ENCODE measurements at places on chromosomes 5 and 9.

DNA sequence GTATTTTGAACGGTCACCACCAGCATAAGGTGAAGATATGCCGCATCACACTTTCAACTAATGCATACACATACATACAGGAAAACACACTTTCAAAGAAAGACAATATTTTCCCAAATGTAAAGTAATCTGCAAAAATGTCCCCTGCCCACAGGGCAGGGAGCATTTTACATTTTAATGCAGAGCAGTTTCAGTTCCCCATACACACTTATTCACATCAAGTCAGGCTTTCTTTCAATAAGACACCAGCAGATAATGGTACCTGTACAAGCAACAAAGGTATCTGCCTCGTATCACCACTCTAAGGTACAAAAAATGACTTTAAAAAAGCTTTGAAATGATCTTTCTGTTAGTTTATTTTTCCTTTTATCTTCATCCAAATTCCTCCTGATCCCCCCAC lies 247.1 kb upstream of the CCNG1 start:
- no peak for DNase-seq

- peak; percentile 87 for DNase-seq
These were observed 87.6 kb upstream of the RPS23 start for GRCh38 chr5:82365744-82366228.

DNA sequence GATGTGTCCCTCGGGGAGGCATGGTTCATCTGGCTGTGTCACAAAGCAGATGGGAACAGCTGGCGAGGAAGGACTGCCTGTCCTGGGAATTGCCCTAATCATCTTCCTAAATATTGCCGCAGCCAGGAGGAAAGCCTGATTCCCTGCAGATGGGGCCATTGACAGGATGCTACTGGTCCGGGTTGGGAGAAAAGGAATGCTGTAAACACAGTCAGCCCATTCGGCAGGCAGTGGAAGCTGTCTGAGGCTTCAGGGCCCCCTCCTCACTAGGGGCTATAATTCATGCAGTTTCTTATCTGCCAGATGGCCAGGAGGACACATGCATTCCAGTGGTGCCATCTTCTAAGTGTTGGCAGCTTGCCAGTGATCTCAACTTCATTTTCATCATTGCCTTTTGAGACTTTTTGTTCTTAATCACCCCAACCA lies 110.3 kb downstream of the KCNIP1 start:
- no peak for DNase-seq

DNA sequence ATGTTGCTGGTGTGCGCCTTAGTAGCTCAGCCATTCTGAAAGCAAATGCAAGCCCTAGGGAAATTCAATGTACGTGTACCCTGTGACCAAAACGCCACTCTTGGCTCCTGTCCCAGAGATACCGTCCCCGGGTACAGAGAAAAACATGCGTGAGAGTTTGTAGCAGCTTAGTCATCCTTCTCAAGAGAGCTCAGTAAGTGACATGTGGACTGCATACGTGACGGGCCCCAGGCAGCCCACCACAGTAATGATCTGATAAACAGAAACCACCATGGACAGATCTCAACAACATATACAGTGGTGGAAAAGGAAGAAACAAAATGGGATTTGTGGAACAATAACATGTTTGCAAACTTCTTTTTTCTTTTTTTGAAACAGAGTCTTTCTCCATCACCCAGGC lies 45.1 kb downstream of the S1PR3 start:
- DNase-seq: no peak

DNA sequence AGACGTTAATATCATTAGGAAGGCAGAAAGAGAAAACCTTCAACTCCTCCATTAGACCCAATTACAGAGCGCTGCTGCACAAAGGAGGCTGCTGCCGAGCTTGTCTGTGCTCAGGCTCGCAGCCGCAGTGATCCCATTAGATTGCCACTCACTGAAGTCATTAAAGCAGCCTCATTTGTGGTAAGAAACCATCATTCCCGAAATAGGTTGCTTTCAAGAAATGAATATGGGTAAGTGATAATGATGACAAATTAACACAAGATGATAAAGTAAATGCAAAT lies 137.2 kb downstream of the CAVIN4 start:
- no peak for DNase-seq

GRCh38 chr9:134887219-134887618 lies 6.6 kb downstream of the FCN2 start:
- DNase-seq: no peak

GRCh38 chr5:129960831-129961230 lies 56.6 kb downstream of the CHSY3 start:
- no peak for DNase-seq

DNA sequence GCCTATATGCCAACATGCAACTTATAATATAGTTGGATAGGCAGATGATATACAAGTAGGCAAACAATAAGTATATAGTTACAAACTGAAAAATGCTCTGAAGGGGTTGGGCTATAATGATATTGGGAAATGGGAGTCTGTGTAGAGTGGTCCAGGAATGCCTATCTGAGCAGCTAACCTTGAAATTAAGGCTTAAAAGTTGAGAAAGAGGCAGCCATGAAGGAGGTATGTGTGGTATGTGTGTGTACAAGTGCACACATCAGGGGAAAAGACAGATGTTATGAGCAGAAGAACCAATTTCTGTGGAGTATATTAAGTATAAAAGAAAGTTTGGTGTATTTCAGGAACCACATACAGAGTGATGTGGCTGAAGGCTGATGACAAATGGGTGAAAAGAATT lies 154.9 kb upstream of the PAPPA start:
- DNase-seq: no peak

- DNase-seq: no peak
These were observed 34.4 kb upstream of the SSBP2 start for GRCh38 chr5:81785322-81785721.

Data from HepG2 (cell line).